ENCODE measurements at places on chromosomes 2 and 18.

- DNase-seq, result no peak
Observed at GRCh38 chr2:238100821-238101771, 956 bp downstream of the ESPNL start.

GRCh38 chr2:241177526-241178334, 10.7 kb upstream of the ANO7 start:
- no peak for DNase-seq

- no peak for DNase-seq
Observed at GRCh38 chr2:43326101-43326825, 99.9 kb upstream of the ZFP36L2 start.

DNA sequence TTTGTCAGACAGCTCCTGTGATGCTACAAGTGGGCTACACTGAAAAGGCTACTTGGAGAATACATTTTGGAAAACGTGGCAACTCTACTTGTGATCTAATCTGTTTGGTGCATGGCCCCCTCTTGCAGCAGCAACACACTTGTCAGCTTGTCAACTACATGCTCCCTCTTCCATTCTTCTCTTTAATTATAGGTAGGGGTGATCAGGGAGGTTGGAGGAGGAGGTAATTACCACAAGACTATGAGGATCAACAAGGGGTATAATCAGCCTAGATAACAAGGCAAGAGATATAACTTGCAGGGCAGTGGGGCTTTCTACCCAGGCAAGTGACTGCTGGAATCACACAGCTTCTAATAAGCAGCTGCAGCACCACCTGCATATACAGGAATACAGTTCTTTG, 104.9 kb downstream of the ACVR1 start:
- no peak for DNase-seq

DNA sequence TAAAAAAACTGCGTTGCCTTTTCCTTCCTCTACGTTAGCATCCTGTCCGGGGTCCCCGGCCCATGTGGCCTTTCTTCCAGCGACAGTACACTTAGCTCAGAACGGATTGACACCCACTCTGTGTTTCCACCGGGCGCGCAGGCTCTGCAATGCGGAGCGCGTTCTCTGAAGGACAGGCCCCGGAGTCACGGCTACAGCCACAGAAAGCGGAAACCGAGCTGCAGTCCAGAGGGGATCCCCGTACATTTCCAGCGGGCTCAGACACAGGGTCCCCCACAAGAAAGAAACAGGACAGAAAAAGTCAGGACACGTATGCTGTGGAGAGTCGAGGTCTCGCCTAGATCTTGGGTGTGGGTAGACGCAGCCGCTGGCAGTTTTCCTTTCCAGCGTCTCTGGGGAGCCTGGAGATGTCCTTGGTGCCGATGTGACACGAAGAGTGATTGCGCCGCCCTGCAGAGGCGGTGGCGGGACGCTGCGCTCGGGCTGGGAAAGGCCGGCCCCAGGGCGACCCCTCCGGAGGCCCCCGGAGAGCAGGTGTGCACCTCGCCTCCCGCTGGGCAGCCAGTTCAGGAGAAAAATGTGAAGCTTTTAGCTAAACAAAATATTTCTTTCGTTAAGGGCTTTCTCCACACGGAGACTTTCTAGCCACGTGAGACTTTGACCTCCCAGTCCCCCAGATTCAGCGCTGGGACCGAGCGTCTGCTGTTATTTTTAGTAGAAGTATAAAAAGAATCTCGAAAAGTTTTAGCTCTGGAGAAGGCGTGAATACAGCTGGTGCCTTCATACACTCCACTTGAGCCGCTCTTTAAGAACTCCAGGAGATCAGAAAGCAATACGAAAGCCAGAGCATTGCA, 1.3 kb upstream of the ACKR3 start:
- no peak for DNase-seq

- no peak for DNase-seq
Observed at GRCh38 chr18:42330296-42330695, 375.3 kb downstream of the PIK3C3 start.

DNA sequence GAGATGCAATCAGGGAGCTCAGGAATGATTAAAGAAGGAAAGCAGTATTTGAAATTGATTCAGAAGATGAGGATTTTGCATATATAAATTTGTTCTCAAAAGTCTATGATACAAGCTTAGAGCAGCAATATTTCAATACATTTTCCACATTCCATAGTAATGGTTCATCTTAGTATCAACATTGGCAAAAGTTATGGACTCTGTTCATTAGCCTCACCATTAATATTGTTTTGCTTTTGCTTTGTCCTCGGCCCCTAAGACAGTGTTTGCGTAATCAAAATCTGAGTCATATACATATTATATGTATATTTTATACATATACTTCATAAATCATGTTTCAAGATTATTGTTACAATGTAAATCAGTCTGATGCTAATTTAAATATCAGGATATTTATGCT, 176.6 kb downstream of the CNTNAP5 start:
- no peak for DNase-seq

- no peak for DNase-seq
Observed at GRCh38 chr2:198701481-198701880, 756.3 kb downstream of the SATB2 start.

DNA sequence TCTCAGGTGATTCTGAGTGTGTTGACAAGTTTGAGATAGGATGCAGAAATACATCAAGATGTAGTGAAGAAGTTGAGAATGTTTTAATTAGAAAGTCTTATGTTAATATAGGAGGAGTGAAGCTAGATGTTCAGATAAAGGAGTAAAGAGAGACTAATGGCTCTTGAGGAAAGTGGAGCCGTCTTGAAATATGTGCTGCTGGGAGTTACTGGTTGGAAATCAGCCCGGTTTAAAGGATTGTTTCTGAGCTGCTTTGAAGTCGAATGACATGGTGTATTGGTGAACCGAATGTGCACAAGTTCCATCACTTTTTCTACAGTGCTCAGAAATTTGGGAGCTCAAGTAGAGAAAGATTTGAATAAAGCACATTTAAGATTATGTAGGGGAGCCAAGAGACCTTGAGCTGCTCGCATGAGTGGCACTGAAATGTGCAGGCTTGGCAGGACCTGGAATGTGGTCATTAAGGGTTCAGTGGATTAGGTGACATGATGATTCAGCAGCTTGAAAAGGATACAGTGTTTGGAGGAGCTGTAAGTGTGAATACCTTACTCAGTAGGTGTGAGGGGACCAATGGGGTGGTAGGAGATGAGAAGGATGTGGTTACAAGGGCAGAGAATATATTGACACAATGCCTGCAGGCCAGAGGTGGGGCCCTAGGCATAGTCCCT, 68.6 kb downstream of the CAB39 start:
- no peak for DNase-seq

- no peak for DNase-seq
Observed at GRCh38 chr2:232779934-232780333, 3.6 kb upstream of the KCNJ13 start.

GRCh38 chr18:62280058-62280457, 45.1 kb upstream of the TNFRSF11A start:
- no peak for DNase-seq

DNA sequence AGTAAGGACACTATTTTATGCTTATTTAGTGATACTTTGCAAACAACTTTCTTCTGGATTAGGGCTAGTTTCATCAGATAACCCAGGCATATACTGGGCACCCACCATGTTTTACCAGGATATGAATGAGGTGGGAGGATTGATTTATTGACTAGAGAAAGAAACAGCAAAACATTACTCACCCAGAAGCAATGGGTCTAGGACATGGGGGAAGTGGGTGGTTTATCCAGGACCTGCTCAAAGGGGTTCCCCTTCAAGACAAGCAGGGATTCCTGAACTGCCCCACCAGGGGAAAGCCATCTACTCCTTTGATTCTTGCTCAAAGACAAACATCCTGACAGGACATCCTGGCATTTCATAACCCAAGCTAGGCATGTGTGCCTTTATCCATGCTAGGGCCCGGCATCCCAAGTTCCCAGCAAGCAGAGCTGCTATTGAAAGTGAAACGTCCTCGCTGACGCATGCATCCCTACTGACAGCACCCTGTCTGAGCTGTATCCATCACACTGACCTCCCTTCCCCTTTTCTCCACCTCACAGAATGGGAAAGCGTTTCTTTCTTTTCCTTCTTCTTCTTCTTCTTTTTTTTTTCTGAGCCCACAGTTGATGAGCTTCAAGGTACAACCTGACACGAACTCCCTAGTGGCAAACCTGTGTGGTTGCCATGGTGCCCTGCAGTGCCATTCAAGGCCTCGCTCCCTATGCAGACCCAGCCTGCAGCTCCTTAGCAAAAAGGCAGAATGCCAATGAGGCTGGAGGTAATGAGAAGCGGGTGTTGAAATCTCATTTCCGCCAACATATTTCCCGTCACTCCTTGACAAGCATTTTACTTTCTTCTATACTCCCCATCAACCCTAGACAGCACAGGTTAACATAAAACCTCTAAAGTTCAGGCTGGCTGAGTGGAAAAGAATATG, 70.5 kb downstream of the CLHC1 start:
- DNase-seq, result no peak

Data from HTR-8/SVneo (cell line).